G401 (cell line): ENCODE measurements at places on chromosomes 5 and 9. TPM values are rescaled to one million over a fixed set of nuclear protein-coding genes. Genes with fewer than 3 reads are reported as not detected.
A peak's percentile ranks its signal among the peaks of the same experiment; 100 is the strongest.

Gene SPAAR
- total RNA-seq: 2.6 and 3.5 TPM in 2 replicates

Gene ADCY2
- 0.03 TPM in 1 of 2 replicates, not detected in the other for total RNA-seq

Gene CCDC171
- total RNA-seq: 0.55 and 2.4 TPM in 2 replicates

Gene PALM2AKAP2
- total RNA-seq: not detected in 2 replicates

Gene GZMA
- total RNA-seq: not detected in 2 replicates

Gene PDE8B
- 0.68 and 5.6 TPM in 2 replicates for total RNA-seq

Gene CCDC192
- not detected in 2 replicates for total RNA-seq

Gene CDKN2A
- 8.4 and 14.6 TPM in 2 replicates for total RNA-seq

Gene ADAMTSL1
- total RNA-seq: not detected in 2 replicates

Gene ANKRD20A1
- 0.41 TPM in 1 of 2 replicates, not detected in the other for total RNA-seq

Gene SMU1
- total RNA-seq: 34.4 and 49.4 TPM in 2 replicates

Gene F2RL2
- total RNA-seq: 204 and 260 TPM in 2 replicates

Gene RNF180
- total RNA-seq: not detected in 2 replicates

- DNase-seq: peak; percentile 74
Measured at GRCh38 chr9:99296291-99296951, 74.3 kb downstream of the SEC61B start.

- DNase-seq: peak; percentile 47
Measured at GRCh38 chr9:136847826-136848392, 1.3 kb upstream of the PHPT1 start.

DNA sequence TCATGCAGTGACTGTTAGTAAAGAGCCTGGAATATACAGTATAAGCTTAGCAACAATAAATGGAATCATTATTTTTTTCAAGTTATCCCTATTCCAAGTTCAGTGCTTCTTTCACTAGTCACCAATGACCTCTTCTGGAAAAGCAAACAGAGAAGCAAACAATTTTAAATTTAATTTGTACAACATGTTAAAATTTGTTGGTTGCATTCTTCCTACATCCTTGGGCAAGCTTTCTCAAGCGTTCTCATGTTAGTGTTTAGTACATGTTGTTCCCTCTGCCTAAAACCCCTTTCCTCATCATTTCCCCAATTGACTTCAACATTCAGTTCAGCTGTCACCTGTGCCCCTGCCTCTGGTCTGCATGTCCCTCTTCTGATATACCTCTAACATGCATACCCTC, 123.4 kb downstream of the SEC61B start:
- DNase-seq: no peak

- no peak for DNase-seq
Measured at GRCh38 chr9:113567361-113568080, 104.0 kb downstream of the RGS3 start.

GRCh38 chr5:55402199-55402598, 94.4 kb downstream of the MTREX start:
- DNase-seq: no peak

DNA sequence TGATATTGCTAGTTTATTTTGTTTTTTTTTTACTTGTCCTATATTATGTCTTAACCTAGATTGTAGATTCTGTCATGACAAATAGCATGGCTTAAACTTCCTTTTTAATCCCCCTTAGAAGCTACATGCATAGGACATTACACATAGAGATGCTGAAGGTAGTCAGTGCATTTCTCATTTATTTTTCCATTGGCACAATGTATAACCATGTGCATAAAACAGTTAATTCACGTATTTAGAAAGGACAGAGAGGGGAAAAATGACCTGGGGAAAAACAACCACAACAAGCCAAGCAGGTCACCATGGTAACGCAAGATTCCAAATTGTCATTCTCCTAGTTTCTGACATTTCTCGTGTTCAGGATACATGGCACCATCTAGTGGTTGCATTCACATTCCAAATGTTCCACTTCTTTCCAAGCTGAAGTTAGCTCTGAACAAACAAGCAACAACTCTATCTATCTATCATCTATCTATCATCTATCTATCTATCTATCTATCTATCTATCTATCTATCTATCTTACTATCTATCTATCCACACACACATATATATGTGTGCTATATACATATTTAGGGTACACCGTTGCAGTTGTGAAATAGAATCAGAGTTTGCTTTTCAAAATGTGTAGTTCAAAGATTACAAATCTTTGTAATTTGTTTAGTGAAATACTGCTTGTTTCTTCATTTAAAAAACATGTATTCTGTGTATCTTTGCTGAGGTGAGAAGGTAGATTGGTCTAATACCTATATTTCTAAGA, 487.2 kb upstream of the ST8SIA4 start:
- DNase-seq: peak; percentile 43

- DNase-seq: no peak
Measured at GRCh38 chr9:94147776-94148175, 63.5 kb downstream of the PTPDC1 start.

- DNase-seq: no peak
Measured at GRCh38 chr9:91156451-91157234, 205.1 kb downstream of the AUH start.

- DNase-seq: no peak
Measured at GRCh38 chr5:56259002-56259511, 25.9 kb upstream of the ANKRD55 start.

GRCh38 chr9:68851657-68852056, 146.6 kb downstream of the PIP5K1B start:
- no peak for DNase-seq

DNA sequence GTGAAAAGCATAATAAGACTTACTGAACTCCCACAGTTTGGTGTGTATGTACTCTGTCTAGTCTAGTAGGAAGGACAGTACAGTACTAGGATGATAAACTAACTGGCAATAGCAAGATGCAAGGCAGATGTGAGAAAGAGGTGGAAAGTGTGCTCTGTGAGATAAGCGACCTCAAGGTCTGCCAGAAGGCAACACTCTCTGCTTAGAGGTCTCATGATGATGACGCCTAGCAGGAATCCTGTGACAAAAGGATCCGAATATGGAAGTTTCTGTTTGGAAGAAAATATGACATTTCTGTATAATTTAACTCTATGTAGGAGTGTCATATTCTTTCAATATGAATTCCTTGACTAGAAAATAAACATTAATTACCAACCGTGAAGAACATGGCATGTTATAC, 112.2 kb downstream of the PLPPR1 start:
- no peak for DNase-seq

GRCh38 chr5:52800394-52801213, 12.9 kb downstream of the ITGA1 start:
- peak; percentile 67 for DNase-seq

- DNase-seq: no peak
Measured at GRCh38 chr5:171895081-171895480, 109.5 kb downstream of the SMIM23 start.

DNA sequence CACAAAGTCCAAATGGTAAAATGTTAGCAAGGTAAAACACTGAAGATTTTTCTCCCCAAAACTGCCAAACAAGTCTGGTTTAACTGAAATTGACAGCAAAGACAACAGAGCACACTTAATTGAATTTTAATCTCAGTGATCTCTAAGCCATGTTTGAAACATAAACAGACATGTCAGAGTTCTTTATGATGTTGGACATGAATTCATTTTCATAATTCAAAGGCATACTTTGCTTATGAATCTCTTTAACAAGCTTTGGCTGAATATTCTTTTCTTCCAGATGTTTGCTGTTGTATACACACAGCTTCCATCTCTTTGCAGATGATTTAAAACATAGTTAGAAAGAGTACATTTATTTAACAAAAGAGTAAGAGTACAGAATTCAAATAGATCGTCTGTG, 509.1 kb downstream of the RAB3C start:
- DNase-seq: no peak

GRCh38 chr5:137563646-137564397, 64.7 kb upstream of the SPOCK1 start:
- peak; percentile 86 for DNase-seq

GRCh38 chr9:135464181-135464580, 15.4 kb upstream of the PPP1R26 start:
- DNase-seq: no peak

DNA sequence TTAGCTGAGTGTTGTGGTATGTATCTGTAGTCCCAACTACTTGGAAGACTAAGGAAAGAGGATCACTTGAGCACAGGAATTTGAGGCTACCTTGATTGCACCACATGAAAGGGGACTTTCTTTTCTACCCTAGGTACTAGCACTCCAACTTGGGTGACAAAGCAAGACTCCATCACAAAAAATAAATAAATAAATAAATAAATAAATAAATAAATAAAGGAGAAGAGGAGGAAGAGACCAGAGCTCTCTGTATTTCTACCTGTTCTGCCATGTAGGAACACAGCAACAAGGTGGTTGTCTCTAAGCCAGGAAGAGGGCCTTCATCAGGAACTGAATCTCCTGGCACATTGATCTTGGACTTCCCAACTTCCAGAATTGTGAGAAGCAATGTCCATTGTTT, 118.6 kb downstream of the HMHB1 start:
- no peak for DNase-seq

DNA sequence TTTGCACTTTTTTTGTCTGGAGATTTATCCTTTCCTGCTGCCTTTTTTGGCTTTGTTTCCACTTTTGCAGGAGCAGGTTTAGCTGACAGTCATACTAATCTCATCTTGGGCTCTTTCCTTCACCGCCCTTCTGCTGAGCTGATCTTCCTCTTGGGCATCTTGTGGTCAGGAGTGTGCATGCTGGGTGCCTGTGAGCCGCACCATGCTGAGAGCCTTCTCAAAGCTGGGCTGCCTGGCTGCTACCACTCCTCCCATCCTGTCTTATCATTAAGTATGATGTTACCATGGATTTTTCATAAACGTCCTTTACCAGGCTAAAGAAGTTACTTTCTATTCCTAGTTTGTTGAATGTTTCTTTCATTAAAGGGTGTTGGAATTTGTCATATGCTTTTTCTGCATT, 49.5 kb upstream of the MCCC2 start:
- DNase-seq: peak; percentile 12

DNA sequence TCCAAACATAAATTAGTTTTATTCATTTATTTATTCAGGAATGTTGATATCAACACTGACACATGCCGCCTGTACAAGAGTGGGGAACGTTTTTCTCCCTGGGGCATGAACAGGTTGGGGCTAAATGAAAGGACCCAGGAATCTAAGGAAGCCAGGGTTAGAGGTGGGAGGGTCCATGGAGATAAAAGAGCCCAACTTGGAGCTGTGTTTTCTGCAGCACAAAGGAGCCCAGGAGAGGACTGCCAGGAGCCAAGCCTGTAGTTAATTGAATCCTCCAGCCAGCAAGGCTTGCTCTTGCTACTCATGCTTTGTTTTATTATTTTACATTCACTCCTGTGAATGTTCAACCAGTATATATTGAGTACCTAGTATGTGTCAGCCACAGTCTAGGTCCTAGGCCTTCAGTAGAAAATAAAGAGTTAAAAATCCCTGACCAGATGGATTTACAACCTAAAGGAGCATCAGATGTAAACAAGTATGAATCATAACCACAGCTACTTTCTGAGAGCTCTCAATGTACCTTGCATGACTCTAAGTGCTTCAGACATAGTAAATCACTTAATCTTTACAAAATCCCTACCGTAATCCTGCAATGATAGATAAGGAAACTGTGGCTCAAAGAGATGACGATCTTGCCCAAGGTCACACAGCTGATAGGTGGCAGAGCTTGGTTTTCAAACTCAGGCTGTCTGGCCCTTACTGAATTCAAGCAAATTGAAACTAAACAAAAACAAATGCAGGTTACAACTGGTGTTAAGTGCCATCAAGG, 69.8 kb downstream of the ASTN2 start:
- DNase-seq: no peak

DNA sequence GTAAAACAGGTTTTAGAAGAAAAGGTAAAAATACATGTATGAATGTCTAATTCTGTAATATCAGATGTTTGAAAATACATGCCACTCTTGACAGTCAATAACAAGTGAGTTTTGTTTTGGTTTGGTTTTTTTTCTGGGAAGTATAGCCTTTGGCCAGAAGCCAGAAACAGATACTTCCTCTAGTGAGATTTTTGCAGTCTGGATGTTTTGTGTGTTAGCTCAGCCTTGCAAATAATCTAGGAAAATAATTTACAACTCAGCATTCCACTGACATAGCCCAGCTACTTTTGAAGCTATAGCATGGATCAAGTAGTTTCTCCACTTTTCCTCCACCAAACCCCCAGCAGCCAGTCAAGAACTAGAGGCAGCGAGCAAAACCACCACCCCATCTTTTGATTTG, 56.7 kb downstream of the SLC1A1 start:
- DNase-seq: peak; percentile 5

DNA sequence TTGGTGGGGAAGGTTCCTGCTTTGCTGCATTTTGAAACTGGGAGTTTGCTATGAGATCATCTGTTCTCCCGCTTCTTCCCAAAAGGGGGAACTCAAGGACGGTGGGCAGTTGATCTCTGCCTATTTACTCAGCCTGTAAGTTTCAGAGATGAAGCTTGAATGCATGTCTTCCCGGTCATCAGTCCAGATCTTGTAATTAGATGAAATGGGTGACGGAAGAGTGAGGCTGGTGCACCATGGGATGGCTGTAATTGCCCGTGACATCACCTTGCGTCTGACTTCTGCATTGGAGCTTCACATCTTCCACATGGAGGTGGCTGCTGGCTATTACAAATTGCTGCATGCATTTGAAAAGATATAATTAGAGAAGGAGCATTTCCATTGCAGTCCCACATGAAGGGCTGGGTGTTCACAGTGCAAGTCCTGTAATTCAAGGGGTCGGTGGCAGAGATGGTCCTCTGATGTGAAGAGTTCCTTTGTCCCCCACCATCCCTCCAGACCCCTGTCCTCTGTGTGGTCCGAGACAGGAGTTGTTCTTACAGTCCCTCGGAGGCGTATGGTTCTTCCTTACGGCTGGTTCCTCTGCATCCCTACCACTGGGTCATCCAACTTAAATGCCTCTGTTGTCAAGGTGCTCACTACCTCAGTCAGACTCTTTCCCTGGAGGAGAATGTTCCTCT, 72.9 kb downstream of the ZNF618 start:
- DNase-seq: no peak

DNA sequence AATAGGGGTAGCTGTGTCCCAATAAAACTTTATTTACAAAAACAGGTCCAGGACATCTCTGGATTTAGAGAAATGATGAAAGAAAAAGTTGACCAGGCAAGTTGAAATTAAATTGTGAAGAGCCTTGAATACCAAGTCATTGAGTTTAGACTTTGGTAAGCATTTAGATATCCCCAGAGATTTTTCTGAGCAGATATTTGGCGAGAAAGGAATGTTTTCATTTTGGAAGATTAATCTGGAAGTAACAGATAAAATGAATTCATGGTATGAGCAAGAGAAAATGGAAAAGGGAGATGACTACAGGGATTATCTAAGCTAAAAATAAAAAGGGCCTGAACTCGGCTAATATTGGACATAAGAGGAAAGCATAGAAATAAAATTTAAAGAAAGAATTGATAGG, 157.6 kb downstream of the ACTL7B start:
- DNase-seq: no peak
